ENCODE measurements at places on chromosomes 11 and 22.

GRCh38 chr11:34427186-34427805 lies 11.4 kb upstream of the CAT start:
- no peak overlapping the region for H3K4me3 ChIP-seq
- H3K36me3 ChIP-seq: no peaks in the 10 kb centered on the region
- no peak overlapping the region for H3K27ac ChIP-seq

GRCh38 chr11:35427071-35427470 lies 7.7 kb upstream of the SLC1A2 start:
- H3K27ac ChIP-seq: no peak overlapping the region
- no peaks in the 10 kb centered on the region for H3K36me3 ChIP-seq
- no peak overlapping the region for H3K4me3 ChIP-seq
- no peak for DNase-seq
- H3K4me1 ChIP-seq: no peaks in the 10 kb centered on the region
- peaks cover 52% of the 10 kb centered on the region for H3K27me3 ChIP-seq

GRCh38 chr22:45225732-45226502 lies 14.8 kb downstream of the KIAA0930 start:
- no peak overlapping the region for H3K4me3 ChIP-seq
- no peaks in the 10 kb centered on the region for H3K27me3 ChIP-seq
- DNase-seq: no peak
- no peaks in the 10 kb centered on the region for H3K36me3 ChIP-seq
- H3K4me1 ChIP-seq: no peaks in the 10 kb centered on the region

DNA sequence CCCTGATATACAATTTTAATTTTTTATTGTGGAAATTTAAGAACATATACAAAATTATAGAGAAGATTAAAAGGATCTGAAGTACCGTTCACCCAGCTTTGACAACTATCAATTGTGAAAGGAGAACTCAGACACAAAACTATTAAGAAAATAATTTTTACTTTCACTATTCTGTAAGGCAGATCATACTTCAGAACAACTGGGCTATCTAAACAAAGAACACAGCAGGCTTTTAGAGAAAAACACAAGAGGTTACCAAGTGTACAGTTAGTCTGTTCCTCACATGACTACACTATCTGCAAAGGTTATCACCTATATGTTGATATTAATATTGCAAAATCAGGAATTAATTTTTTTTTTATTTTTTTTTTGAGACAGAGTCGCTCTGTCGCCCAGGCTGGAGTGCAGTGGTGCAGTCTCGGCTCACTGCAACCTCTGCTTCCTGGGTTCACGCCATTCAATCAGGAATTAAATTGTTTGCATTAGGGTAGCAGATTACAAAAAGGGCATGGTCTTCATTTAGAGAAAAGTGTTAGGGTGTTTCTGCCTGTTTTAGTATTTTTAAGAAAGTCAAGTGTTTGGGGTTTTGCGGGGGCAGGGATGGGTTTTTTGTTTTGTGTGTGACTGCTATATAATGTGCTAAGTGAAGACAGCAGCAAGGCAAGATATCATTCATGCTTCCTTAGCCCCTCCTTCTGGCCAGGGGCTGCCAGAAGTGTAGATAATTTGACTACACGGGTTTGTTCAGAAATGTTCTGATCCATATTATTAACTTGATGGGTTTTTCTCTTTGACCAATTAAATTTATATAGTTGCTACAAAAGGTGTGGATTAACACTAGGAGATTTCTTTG lies 27.6 kb upstream of the SIK2 start:
- H3K27ac ChIP-seq: peak overlapping the region; percentile 33
- H3K36me3 ChIP-seq: no peaks in the 10 kb centered on the region
- H3K27me3 ChIP-seq: peaks cover 7% of the 10 kb centered on the region
- peak overlapping the region; percentile 4 for H3K4me3 ChIP-seq

DNA sequence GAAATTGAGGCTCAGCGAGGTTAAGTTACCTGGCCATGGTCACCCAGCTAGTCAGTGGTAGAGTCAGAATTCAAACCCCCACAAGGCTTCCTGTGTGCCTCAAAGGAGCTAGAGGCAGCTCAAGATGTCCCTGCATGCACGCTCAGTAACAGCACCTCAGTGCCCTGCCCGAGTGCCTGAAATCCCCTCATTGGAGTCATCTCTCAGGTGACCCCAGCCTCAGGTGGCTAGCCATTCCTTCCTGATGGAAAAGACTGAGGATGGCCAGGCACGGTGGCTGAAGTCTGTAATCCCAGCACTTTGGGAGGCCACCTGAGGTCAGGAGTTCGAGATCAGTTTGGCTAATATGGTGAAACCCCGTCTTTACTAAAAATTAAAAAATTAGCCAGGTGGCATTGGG lies 36.9 kb downstream of the LIF start:
- no peak overlapping the region for H3K27ac ChIP-seq
- peaks cover 54% of the 10 kb centered on the region for H3K4me1 ChIP-seq
- no peak overlapping the region for H3K4me3 ChIP-seq
- H3K27me3 ChIP-seq: peaks cover 12% of the 10 kb centered on the region

DNA sequence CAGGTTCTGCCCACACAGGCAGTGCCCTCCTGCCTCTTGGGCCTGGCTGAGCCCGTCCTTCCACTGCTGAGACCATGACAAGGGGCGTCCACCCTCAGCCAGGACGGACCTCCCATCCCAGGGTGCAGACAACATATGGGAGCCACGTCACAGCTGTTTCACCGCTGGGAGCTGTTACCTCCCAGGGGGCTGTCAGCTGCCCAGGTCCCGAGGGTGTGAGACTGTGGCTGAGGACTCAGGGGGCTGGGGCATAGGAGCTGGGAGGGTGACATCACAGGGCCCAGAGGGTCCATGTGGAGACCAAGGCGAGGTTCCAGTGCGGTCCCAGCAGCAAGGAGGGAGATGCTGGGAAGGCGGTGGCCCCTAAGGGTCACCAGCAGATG lies 17.9 kb upstream of the CTSD start:
- no peak for DNase-seq
- no peak overlapping the region for H3K27ac ChIP-seq
- H3K4me3 ChIP-seq: no peak overlapping the region
- H3K27me3 ChIP-seq: peaks cover 64% of the 10 kb centered on the region

GRCh38 chr22:35315855-35316745 lies 16.4 kb downstream of the TOM1 start:
- peaks cover 47% of the 10 kb centered on the region for H3K4me1 ChIP-seq
- no peak overlapping the region for H3K27ac ChIP-seq
- peaks cover 5% of the 10 kb centered on the region for H3K36me3 ChIP-seq
- H3K4me3 ChIP-seq: no peak overlapping the region

DNA sequence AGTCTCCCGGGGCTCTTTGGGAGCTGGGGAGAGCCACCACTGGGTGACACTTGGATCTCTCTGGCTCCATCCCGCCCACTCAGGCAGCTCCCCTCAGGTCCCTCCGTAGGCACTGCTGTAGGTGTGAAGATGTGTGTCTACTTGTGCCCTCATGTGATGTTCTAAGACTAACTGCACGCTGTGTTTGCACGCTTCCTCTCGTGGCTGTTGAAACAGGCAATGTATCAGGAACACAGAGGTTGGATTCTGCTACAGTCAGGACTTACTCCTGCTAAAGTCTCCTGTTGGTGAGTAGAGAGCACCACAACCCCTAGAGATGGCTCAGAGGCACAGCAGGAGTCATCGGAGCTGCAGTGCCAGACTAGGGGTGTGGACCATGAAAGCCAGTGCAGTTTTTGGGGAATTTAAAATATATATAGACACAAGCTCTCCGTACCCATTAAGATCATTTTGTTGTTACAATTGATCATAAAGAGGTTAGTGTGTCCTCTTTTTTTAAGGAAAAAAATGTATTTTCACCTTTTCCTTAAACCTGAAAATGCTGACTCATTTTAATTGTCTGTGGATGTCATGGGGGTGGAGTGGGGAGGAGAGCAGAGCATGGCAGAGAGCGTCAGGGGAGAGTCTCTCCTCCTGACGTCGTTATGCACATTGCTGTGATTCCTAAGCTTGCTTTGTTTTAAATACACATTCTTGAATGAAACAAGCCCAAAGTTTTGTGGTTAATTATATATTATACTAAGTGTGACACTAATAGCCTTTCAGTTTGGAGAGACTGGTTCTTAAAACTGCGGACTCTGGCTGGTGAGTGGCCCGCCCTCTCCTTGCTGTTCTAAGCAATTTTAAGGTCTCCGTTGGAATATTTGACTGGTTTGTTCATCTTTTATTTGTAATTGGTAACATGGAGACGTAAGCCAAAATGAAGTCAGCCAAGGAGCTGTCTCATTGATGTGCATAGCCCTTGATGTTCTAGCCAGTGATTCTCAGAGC lies 16.2 kb upstream of the CTTN start:
- no peak overlapping the region for H3K4me3 ChIP-seq
- H3K36me3 ChIP-seq: peaks cover 29% of the 10 kb centered on the region
- H3K27ac ChIP-seq: no peak overlapping the region
- no peaks in the 10 kb centered on the region for H3K4me1 ChIP-seq
- DNase-seq: no peak

DNA sequence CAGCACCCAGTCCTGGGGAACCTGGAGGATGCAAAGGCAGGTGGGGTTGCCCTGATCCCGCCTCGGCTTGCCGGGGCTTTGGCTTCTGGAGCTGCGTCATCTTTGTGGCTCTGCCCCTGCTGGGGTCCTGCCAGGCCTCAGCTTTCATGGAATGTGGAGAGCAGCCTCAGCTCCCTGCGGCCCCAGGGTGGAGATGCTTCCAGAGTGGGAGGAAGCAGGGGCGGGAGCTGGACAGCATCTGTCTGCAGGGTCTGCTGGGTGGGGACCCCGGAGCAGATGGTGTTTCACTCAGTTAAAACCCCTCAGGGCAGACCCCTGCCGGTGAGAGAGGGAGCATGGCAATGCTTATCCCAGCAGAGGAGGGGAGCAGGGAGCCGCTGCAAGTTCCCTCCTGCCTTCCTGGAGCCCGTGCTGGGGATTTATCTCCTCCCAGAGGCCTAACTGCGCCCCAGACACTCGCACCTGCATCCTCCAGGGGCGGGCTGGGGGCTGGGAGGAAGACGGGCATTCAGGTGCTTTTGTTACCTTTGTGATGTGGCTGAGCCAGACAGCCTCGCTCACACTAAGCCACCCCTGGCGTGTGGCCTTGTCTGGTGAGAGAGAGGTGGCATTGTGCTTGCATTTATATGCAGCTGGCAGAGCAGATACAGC lies 15.7 kb downstream of the GRIK4 start:
- no peak overlapping the region for H3K27ac ChIP-seq
- no peaks in the 10 kb centered on the region for H3K4me1 ChIP-seq
- no peak for DNase-seq
- H3K27me3 ChIP-seq: peaks cover 40% of the 10 kb centered on the region
- H3K36me3 ChIP-seq: no peaks in the 10 kb centered on the region

GRCh38 chr11:89184021-89184420 lies 6.3 kb downstream of the TYR start:
- H3K4me3 ChIP-seq: no peak overlapping the region
- no peak overlapping the region for H3K27ac ChIP-seq
- H3K4me1 ChIP-seq: no peaks in the 10 kb centered on the region
- no peaks in the 10 kb centered on the region for H3K27me3 ChIP-seq

DNA sequence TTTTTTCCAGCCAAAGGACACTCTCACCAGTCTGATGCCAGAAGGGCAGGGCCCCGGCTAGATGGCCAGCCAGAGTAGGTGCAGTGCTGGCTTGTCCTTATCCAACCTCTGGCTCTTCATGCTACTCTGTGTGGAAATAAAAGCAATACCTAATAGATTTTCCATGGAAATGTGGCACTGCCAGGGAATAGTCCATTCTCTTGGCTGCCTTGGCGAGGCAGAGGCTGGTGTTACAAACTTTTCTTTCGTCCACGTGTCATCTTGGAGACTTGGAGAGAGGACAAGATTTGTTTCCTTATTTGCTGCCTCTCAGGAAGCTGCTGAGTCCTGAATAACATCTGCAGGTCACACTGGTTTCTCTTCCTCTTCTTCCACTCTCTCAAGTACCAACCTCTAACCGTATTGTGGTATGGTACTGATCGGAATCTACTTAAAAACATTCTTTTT lies 17.2 kb upstream of the C1QTNF4 start:
- peaks cover 7% of the 10 kb centered on the region for H3K36me3 ChIP-seq
- peaks cover 10% of the 10 kb centered on the region for H3K4me1 ChIP-seq
- H3K27me3 ChIP-seq: peaks cover 5% of the 10 kb centered on the region

GRCh38 chr22:20748731-20749428 lies 25.0 kb upstream of the SERPIND1 start:
- no peak for DNase-seq
- H3K27me3 ChIP-seq: no peaks in the 10 kb centered on the region
- H3K4me3 ChIP-seq: no peak overlapping the region
- peaks cover 41% of the 10 kb centered on the region for H3K36me3 ChIP-seq
- H3K27ac ChIP-seq: no peak overlapping the region
- peaks cover 2% of the 10 kb centered on the region for H3K4me1 ChIP-seq

- no peak overlapping the region for H3K4me3 ChIP-seq
- H3K27me3 ChIP-seq: no peaks in the 10 kb centered on the region
- no peak overlapping the region for H3K27ac ChIP-seq
- no peak for DNase-seq
- H3K36me3 ChIP-seq: no peaks in the 10 kb centered on the region
These were observed 105.9 kb upstream of the ARHGAP20 start for GRCh38 chr11:110818032-110818687.

- H3K36me3 ChIP-seq: no peaks in the 10 kb centered on the region
- no peaks in the 10 kb centered on the region for H3K4me1 ChIP-seq
- no peak overlapping the region for H3K4me3 ChIP-seq
- H3K27me3 ChIP-seq: no peaks in the 10 kb centered on the region
- H3K27ac ChIP-seq: no peak overlapping the region
These were observed 612.6 kb downstream of the TBC1D22A start for GRCh38 chr22:47374901-47375575.

- no peaks in the 10 kb centered on the region for H3K27me3 ChIP-seq
- H3K4me3 ChIP-seq: peak overlapping the region; percentile 93
- H3K27ac ChIP-seq: peak overlapping the region; percentile 98
These were observed 17.1 kb downstream of the MIAT start for GRCh38 chr22:26674211-26675190.

DNA sequence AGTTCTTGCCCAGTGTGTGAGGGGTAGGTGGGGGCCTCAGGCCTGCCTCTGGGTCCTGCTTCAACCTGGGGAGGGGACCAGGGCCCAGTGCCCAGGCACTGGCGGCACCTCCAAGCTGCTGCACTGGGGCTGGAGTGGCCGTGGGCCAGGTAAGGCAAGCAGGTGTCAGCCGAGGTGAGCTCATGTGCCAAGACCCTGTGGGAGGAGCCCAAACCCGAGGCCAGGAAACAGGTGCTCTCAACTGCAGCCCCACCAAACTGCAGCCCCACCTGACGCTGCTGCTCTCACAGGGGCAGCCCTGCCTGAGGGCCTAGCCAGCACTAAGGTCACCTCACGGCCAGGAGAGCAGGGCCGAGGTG lies 18.1 kb upstream of the GNB1L start:
- peak; percentile 18 for DNase-seq
- peaks cover 13% of the 10 kb centered on the region for H3K4me1 ChIP-seq
- H3K27me3 ChIP-seq: no peaks in the 10 kb centered on the region
- H3K4me3 ChIP-seq: no peak overlapping the region
- no peaks in the 10 kb centered on the region for H3K36me3 ChIP-seq

DNA sequence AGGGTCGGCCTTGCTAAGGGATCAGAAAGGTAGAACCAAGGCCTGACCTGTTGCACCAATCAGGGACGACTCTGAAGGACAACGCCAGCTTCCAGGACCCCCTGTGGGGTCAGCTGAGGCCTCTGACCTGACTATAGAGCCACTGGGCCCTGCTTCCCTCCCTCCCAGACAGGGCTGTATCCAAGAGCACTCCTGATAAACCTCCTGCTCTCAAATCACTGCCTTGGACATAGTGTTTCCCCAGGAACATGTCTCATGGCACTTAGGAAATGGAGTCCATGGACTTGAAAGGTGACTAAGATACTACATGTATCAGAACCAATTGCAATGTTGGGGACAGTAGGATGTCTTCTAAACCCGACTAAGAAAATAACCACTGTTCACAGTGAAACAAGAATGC lies 117.8 kb upstream of the OPCML start:
- H3K27ac ChIP-seq: no peak overlapping the region
- H3K4me3 ChIP-seq: no peak overlapping the region
- H3K4me1 ChIP-seq: no peaks in the 10 kb centered on the region
- no peak for DNase-seq

Measured in activated naive CD4-positive, alpha-beta T cell treated with anti-CD3 and anti-CD28 coated beads, Interleukin-2, amount 10 ng/mL, durations not matched to agents 7 days and 5 days (primary cell).